ENCODE measurements at places on chromosomes 6 and 20.
A peak's percentile ranks its signal among the peaks of the same experiment; 100 is the strongest.

GRCh38 chr20:57663241-57663640, 43.0 kb upstream of the ZBP1 start:
- no peak for DNase-seq

DNA sequence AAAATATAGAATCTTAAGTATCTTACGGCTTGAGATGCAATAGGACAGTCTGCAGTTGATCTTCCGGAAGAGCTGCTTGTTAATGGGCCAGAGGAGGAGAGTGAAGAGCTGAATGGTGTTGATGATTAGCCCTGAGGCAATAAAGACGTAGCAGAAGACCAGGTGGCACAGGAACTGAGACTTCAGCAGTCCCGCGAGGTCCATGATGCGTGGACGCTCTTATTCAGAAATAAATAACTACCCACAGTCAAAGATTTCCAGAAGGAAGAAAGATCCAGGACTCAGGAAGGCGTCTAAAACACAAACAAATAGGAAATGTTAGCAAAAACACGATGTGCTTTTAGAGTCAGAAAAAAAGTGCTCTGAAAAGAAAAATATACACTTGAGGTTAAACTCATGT, 41.9 kb downstream of the AGPAT4 start:
- DNase-seq: no peak

DNA sequence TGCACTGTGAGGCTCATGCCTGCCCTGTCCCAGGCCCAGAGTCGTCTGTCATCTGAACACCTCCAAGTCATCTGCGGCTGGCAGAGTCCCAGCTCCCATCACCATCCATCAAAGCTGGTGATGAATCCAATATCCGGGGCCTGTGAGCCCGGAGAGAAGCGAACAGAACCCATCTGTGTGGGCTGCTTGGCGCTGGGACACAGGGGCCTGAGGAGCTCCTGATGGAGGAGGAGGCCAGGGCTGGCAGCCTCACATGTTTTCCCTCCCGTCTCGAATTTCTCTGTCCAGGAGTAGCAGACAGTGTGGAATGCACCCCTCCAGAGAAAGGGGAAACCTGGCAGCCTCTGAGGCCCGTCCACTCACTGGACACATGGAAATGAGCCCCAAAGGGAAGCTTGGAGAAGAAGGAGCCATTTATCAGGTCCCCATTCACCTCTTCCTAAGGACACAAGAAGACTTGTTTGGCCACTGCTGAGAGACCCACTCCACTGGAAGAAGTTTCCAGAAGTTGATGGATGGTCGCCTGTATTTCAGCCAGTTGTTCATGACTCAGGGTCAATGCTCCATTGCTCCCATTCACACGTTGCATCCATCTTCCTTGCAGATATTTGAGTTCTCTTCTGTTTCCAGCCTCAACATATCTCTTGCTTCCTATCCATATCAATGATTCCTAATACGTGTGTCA, 307.5 kb upstream of the SULF2 start:
- DNase-seq: no peak

DNA sequence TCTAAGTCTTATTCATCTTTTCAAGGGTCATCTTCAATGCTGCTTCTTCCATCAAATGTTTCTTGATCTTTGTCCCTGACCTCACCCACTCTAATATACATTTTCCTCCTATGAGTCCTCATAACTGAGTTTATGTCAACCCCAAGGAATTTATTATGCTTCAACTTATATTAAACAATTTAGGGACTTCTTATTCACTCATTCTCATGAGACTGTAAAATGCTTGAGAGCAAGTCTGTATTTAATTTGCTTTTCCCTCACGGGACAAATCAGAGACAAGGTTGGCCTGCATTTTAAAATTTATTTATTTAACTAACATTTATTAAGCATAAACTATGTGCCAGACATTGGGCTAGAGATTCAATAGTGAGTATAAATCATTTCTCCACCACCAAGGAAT, 312.0 kb upstream of the NT5E start:
- no peak for DNase-seq

- no peak for DNase-seq
These were observed 136.5 kb downstream of the AGPAT4 start for GRCh38 chr6:161137320-161137719.

DNA sequence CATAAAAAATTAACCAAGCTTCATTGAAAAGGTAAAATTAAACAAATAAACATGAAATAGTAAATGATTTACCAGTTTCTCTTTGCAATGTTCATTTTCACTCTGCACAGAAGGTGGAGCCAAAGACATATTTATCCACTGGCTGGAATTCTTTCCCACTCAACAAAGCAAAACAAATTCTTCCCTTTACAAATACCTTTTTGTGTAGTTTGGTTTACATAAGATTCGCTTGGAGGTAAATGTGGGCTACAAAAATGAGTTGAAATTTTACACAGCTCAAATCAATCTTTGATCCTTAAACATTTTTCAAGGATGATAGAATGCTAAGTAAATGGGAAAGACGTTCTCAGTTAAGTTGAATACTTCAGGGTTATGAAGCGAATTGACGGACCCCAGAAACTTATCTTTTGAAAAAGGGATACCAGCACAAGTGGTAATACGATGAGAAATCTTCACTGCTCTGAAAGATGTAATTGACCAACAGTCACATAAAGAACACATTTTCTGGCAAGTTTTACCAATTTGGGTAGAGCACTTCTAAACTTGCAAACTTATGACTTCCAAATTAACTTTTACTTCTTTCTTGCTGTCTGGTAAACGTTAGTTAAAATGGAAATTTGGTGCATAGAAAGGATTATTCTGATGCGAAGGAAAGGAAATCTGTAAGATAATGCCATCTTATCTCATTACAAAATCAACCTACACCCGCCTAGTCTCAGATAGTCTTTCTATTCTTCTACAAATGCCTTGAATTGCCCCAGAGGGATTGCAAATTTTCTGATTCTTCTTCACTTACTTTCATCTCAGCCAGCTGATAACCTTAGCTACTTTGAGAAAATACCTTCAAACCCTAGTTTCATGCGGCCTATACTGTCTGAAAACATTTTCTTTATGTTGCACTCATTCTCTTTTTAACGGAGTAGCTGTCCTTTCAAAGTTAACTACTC, 4.7 kb upstream of the GJA1 start:
- no peak for DNase-seq

- DNase-seq: no peak
These were observed 14.7 kb upstream of the PYGB start for GRCh38 chr20:25233016-25233772.

GRCh38 chr6:75279418-75279817, 5.2 kb downstream of the TMEM30A start:
- no peak for DNase-seq

DNA sequence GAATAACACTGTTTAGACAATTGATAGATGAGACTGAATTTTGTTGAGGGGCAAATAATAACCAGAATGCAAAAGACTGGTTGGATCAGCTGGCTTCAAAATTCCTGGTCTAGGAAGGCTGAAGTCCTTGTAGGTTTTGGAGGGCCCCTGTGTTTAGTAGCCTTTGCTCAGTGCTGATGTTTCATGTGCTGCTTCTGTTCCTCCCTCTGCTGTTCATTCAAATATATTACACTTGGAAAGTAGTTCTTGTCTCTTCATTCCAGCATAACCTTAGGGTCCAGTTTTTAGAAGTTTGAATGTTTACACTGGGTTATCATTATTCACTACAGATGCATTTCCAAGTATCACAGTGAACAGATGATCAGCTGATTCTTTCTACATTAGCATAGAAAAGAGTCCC, 72.5 kb downstream of the FLRT3 start:
- no peak for DNase-seq

DNA sequence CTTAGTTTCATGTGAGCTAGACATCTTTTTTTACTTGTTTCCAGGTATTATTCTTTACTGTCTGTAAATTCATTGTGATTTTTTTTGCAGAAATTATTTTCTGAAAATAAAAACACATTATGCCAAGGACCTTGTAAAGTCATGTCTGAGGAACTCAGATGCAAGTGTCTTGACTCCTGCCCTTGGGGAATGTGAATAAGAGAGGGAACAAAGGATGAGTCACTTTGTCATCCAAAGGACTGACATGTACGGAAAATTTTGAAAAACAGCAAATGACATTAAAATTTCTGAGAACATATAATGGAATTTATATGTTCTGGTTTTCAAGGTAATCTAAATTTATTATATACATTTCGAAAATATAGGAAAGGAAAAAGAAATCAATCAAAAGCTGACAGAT, 660.4 kb downstream of the CD109 start:
- no peak for DNase-seq

- no peak for DNase-seq
These were observed 31.4 kb upstream of the TASP1 start for GRCh38 chr20:13670160-13670559.

GRCh38 chr6:17505062-17505476, 95.0 kb upstream of the FAM8A1 start:
- no peak for DNase-seq

- no peak for DNase-seq
These were observed 232.5 kb downstream of the IBTK start for GRCh38 chr6:82015043-82015442.

- DNase-seq: no peak
These were observed 95.1 kb downstream of the SNAP25 start for GRCh38 chr20:10313701-10314100.

DNA sequence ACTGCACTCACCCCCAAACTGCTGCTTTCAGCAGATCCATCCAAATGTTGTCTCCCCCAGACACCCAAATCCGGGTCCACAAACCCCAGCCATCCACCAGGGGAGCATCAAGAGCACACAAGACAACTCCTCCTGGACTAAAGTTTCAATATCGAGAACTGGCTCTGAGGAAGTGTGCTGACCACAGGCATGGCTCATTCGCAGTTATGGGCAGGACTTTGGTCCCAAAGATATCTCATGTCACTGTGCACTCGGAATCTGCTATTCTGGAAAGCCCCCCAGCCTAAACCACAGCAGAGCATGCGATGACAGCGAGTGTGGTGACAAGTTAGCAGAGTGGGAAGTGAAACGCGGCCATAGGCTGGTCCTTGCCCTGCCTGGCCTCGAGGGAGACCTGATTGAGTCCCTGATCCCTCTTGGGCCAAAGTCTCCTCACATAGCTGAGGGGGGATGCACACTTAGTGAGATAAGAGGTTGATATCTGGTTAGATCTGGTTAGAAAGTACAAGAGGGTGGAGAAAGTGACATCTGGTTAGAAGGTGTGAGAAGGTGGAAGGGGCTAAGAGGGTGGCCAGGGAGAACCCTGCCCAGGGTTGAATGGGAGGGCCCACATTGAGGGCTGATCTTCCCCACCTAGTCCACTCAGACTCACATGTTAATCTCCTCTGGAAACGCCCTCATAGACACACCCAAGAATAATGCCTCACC, 149.7 kb downstream of the MRPL14 start:
- DNase-seq: peak; percentile 61

DNA sequence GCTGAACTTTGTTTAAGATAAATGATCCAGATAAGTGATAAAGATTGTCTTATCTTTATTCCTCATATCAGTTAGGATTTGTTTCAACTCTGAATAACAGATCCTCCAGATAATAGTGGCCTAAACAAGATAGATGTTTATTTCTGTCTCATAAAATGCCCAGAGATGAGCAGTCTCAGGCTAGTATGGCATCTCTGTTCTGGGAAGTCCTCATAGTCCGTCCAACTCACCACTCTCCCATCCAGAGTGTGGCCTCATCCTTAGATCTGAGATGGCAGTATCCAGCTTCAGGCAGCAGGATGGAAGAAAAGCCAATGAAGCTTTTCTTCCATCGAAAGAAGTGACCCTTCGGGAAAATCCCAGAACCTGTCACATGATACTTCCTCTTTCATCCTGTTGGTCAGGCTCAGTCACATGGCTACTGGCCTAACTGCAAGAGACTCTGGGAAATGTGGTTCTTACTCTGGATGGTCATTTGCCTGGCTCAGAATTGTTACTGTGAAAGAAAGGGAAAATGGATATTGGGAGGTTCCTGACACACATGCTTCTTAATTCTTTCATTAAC, 29.4 kb upstream of the TAGAP start:
- no peak for DNase-seq

DNA sequence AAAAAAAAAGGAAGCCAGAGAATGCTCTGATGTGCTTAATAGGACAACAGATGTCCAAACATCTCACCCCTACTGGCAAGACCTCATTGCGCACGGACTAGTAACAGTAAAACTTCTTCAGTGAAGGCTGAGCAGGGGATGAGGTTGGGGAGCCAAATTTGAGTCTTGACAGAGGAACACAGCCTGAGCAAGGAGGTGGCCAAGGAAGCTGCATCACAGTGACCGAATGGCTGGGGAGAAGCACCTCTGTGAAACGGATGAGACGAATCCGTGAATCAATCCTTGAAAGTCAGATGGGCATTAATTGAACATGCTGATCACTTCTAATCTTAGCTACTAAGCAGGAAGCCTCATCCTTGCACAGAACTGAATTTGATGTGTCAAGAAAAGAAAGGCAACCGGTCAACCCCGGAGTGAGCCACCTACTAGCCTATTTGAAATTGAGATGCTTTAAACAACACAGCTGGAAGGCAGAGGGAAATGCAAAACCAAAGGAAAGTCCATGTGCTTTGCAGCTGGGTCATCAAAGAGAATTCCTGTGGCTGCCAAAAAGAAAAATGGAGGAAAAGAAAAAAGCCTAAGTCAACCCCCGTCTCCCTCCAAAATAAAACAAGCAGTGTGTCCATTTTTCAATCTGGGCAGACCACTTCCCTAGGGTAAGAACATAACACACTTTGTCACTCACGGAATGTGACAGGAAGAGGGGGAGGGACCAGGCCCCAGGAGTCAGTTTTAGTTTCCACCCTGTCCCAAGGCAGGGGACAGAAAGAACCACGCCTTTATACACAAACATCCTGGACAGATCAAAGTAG, 29.5 kb downstream of the PXDC1 start:
- no peak for DNase-seq

- DNase-seq: no peak
These were observed 1.8 kb downstream of the HLA-DQB2 start for GRCh38 chr6:32761548-32761947.

- no peak for DNase-seq
These were observed 91.7 kb upstream of the C6orf118 start for GRCh38 chr6:165401092-165401491.

DNA sequence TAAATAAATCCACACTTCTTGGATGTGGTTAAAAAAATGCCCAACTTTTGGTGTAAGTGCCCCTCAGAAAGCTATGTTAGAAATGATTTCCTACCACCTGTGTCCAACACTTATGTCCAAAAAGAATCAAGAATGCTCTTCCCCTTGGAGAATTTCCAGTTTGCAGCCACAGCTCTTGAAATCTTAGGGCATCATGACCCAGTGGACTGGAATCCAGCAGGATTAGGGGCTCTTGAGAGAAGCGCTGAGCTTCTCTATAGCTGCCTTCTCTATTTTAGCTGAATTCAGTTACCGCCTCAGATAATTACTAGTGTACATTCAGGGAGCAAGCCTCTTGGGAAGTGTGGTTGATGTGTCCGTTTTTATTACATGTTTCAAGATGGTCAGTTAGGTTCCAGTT, 2.5 kb downstream of the PHACTR1 start:
- no peak for DNase-seq

GRCh38 chr20:50426866-50427718, 83.1 kb upstream of the PTPN1 start:
- DNase-seq: no peak

Measured in CD4-positive, alpha-beta T cell (primary cell).